ENCODE measurements at places on chromosomes 3 and 15. TPM values are rescaled to one million over a fixed set of nuclear protein-coding genes. Genes with fewer than 3 reads are reported as not detected.
A peak's percentile ranks its signal among the peaks of the same experiment; 100 is the strongest.

DNA sequence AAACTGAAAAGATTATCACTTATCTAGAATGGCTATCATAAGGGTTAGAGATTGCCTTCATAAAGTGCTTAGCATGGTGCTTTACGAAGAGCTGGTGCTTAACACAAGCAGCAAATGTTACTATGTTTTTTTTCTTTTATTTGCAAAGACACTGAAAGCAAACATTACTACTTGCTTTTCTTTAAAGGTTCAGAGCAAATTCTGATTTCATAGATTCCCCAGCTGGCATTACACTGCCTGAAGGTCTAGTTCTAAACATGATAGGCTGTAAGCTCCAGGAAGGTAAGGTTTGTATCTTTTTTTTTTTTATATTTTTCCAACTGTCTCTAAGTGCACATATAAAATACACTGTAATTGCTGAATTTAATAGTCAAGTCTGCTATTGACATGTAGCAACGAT, 71.9 kb downstream of the UQCC5 start:
- no peak for DNase-seq

The PRKCD gene
- 13.6 TPM for total RNA-seq

DNA sequence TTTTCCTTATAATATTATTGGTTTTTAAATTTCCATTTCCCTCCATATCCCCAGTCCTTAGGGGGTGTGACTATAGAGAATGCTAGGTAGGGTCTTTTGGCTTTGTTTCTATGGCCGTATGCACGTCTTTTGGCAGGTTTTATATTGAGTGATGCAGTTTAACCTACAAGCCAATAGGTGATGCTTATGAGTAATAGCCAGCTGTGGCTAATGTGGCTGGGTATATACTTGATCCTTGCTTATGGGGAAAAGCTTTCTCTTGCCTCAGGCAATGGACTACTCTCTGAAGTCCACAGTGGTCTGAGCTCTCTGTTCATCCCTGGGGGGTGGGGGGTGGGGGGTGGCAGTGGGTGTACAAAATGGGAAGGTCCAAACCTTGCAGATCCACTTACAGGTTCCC, 223.9 kb downstream of the MFSD1 start:
- DNase-seq = no peak

DNA sequence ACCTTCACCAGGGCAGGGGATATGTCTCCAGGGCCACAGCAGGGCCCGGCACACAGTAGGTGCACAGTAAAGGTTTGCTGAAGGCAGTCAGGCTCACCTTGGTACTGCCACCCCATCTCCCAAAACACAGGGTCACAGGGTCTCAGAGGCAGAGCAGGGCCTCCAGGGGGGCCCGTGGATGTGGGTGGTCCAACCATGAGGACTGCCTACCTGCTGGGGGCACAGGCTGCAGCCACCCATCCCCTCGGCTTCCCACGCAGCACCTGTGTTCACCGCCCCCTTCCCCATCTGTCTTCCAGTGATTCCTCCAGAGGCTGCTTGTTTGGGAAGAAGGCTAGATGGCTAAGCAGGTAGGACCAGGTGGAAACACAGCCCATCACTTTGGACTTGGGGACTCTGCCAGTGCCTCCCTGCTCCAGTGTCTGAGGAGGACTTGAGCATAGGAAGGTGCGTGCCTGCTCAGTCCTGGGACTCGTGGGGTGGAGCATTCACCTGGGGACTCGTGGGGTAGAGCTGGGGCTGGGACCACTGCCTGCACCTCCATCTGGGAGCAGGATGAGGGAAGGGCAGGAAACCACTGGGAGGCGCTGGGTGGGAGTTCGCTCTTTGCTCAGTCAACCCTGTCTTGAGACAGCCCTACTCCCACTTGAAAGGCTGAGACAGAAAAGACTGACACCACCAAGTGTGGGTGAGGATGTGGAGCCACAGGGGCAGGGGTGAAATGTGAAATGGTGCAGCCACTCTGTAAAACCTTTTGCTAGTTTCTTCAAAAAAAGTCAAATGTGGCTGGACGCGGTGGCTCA, 18.8 kb upstream of the PLXND1 start:
- DNase-seq = peak; percentile 23

The ASB14 gene
- total RNA-seq = 23.3 TPM

The BFSP2 gene
- total RNA-seq = not detected

The KNG1 gene
- total RNA-seq = 0.14 TPM

The RLBP1 gene
- not detected for total RNA-seq

DNA sequence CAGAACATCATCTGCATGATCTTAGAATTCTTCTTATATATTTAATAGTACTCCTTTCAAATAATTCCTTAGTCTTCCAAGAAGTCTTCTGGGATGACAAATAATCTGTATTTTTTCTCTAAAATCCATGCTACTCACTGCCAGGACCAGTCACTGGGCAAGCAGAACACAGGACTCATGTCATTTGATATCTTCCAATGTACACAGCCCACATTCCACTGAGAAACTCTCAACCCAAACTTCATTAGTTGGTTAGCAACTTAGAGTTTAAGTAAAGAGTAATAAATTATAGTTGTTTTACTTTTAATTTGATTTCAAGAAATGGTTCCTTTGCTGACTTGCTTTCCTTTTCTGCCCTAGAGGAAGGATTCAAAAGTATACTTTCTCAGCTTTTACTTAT, 317.0 kb downstream of the VGLL3 start:
- DNase-seq = no peak

DNA sequence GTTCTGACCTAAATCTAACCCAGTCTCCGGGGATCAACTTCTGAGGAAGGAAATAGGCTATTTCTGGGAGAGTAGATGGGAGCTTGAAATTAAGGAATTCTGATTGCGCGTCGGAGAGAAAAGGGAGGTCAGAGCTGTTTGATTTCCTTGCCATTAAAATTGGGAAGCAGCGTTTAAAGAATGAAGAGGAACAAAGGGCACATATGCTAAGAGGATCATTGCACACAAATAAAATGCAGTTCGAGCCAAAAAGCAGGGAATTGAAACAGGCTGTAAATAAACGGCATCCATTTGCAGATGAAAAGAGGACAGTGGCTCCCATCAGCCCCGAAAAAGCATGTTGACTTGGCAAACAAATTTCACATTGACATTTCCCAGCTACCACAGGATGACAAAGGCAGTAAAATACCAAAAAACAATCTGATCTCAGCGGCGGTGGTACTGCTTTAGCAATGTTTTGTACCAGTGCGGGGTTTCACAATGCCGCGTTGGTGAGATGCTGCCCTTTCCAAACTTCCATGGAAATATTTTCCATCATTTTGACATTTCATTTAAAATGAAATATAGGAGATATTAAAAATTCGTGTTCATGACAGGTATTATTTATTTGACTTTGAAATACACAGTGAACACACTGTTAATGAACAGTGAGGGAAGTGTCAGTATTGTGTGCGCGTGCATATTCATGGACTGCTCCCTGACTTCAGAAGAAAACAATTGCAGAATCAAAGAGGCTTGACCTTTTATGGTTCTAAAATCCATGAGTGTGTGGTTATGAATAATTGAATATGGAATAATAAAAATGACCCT, 108.8 kb downstream of the SQOR start:
- no peak for DNase-seq

GRCh38 chr15:29765234-29765841, 56.9 kb downstream of the TJP1 start:
- no peak for DNase-seq

The CIDEC gene
- 0.36 TPM for total RNA-seq

GRCh38 chr3:115279939-115280338, 132.9 kb upstream of the ZBTB20 start:
- DNase-seq = no peak

DNA sequence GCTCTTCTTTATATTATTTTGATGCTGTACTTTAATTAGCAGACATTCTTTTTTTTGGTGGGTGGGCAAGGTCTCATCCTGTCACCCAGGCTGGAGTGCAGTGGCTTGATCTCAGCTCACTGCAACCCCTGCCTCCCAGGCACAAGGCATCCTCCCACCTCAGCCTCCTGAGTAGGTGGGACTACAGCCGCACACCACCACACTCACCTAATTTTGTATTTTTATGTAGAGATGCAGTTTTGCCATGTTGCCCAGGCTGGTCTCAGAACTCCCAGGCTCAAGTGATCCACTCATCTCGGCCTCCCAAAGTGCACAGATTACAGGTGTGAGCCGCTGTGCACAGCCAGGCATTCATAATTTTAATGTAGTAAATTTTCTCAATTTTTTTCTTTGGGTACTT, 608.1 kb downstream of the ZNF385D start:
- DNase-seq = no peak

The SCN5A gene
- 239 TPM for total RNA-seq

The ALDH1L1 gene
- total RNA-seq = 24.3 TPM

The SPINK8 gene
- total RNA-seq = not detected

The PLSCR2 gene
- not detected for total RNA-seq

The KIF7 gene
- 2.4 TPM for total RNA-seq

The CACNA1D gene
- 1.1 TPM for total RNA-seq

GRCh38 chr3:100075851-100076730, 38.2 kb downstream of the FILIP1L start:
- no peak for DNase-seq

The IGF2BP2 gene
- total RNA-seq = 17.9 TPM

DNA sequence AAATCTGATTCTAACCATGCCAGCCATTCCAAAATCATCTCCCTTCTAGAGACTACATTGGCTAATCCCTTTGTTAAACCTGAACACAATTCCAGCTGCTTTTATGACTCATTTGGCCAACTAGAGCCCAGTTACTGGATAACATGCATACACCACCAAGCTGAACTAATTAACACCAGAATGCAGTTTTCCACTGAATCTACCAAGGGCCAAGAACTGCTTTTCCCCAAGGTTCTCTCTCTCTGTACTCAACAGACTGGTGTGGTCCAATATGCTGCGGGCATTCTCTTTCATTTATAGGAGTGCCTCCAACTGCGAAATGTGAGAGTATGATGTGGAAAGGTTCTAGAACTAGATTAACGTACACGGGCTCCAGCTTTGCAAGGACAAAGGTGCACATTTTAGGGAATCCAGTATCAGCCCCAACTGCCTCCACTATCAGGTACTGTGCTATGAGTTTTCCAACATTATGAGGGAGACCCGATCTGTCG, 1.5 kb downstream of the CHSY1 start:
- DNase-seq = no peak

DNA sequence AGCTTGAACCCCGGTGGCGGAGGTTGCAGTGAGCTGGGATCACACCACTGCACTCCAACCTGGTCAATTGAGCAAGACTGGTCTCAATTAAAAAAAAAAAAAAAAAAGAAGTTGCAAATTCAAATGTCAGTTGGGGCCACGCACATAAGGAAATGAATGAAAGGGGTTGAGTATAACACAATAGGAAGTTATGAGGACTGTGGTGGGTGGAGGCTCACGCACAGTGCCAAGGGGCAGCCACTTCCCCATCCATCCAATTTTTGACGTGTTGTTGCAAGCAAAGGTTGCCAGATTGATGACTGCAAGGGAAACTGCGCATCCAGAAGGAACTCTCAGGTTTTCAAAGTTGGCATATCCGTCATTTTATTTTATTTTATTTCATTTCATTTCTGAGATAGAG, 532.2 kb downstream of the NTRK3 start:
- no peak for DNase-seq

The GPR160 gene
- 0.99 TPM for total RNA-seq
